Putamen (tissue), 1 donor: ENCODE measurements at places on chromosomes 1 and 21.

GRCh38 chr1:93408203-93408602 is 39.7 kb upstream of the FNBP1L start:
- DNase-seq = no peak

DNA sequence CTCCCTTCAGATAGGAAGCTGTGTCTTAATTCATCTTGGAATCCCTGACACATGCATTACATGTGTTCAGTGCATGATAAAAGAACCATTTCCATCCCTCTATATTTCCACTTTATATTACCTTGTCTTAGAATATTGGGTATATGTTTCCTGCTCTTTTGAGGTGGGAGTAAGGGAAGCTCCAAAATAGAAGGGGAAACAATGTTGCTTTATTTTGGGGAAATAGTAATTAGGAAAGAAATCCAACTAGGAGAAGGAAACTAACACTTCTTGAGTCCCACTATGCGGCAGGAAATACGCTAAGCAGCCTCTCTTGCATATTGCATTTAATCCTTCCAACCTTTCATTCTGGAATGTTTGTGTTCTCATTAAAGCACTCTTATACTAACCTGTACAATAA is 89.4 kb upstream of the VAV3 start:
- DNase-seq = no peak

- no peak for DNase-seq
These were observed 97.5 kb downstream of the SPATA46 start for GRCh38 chr1:162279136-162279498.

DNA sequence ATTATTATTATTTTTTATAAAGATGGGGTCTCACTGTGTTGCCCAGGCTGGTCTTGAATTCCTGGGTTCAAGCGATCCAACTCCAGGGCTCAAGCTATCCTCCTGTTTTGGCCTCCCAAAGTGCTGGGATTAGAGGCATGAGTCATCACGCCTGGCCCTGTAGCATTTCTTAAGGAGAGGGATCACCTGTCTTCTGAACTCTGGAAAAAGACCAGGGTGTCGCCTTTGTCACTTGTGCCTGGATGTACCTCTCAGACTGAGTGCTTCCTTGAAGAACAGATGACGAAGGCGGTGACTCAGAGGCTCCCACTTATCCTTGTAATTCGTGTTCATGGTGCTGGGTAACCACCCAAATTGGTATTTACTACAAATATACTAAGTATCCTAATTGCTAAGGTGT is 2.4 kb upstream of the CGN start:
- no peak for DNase-seq

- DNase-seq = no peak
These were observed 3.8 kb downstream of the HMGB4 start for GRCh38 chr1:33867684-33868083.

DNA sequence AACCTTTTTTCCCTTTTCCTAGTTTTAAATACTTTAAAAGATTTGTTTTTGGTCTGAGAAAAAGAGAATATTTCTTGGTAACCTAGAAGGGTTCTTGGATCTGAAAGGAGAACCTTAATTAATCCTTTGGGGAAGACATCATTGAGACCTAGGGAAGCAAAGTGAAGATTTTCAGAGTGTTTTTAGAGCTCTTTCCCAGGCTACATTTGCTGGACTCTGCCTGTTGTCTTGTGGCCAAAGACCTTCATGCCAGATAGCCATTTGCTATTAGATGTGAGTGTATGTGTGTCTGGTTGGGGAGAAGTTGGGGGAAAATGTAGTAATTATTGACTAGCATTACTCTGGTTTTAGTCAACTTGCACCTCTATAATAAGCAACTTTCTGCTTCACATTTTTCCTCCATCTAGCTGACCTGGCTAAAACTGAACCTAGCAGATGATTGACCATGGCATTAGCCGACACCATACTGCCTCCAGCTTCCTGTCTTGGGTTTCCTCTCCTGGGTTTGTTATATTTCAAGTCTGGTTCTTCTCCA is 239.1 kb downstream of the USP25 start:
- no peak for DNase-seq
